ENCODE measurements at places on chromosomes 4 and X.

- DNase-seq = no peak
Measured at GRCh38 chrX:3674881-3675280, 38.6 kb downstream of the PRKX start.

DNA sequence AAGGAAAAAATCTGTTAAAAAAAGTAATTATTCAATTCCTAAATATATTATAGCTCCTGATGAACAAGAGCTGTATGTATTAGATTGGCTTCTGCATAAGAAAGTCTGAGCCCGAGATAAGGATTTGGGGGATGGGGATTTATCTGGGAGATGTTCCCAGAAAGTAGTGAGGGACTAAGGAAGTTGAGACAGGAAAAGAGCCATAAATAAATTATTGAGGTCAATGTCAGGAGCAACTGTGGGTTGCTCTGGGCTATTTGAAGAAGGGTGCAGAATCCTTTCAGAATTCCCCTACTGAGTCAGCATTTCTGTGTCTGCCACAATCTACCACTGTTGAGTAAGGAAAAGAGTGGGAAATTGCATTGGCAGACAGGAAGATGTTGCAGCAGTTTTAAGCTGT lies 3.1 kb upstream of the TDO2 start:
- DNase-seq = no peak

DNA sequence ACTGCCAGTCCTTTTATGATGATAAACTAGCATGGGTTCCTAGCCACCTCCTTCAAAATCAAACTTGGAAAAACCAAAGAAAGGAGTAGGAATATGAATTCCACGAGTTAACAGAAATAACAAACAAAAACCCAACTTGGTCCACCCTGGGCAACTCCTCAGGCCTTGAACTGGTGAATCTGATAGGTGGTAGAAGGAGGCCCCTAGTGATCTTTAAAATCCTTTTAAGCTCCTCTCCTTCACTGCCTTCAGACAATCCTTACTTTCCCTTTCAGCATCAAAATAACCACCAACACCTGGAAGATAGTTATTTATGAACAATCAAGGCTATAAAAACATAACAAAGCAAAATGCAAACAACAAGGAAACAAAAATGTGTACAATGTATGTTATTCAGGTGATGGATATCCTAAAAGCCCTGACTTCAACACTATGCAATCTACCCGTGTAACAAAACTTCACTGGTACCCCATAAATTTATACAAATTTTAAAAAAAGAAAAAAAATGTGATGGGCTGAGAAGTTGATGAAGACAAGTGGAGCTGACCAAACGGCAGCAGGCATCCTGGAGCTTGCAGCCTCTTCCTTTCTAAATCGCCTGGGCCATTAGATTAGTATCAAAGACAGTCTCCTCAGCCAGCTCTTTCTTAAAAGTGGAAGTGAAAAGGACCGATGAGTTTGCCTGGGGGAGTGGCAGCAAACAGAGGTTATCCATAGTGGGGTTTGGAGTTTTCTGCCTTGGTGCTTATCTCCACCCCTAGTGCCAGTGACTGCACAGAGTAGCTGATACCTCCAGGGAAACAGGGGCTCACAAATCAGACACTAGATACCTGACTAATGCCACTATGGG lies 179.6 kb downstream of the TMA16 start:
- DNase-seq = no peak

DNA sequence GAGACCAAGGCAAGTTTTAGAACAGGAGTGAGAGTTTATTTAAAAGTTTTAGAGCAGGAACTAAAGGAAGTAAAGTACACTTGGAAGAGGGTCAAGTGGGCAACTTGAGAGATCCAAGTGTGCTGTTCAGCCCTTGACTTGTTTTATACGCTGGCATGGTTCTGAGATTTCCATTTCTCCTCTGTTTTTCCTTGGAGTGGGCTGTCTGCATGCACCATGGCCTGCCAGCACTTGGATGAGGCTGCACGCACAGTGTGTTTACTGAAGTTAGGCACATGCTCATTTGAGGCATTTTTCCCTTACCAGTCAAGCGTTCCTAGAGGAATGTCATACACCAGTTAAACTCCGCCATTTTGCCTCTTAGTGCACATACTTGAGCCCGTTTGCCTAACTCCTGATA lies 8.7 kb upstream of the ZNF674 start:
- DNase-seq = no peak

GRCh38 chrX:40854242-40854641 lies 118.9 kb upstream of the MED14 start:
- DNase-seq = no peak

GRCh38 chr4:106019771-106020170 lies 124.5 kb downstream of the NPNT start:
- DNase-seq = no peak

DNA sequence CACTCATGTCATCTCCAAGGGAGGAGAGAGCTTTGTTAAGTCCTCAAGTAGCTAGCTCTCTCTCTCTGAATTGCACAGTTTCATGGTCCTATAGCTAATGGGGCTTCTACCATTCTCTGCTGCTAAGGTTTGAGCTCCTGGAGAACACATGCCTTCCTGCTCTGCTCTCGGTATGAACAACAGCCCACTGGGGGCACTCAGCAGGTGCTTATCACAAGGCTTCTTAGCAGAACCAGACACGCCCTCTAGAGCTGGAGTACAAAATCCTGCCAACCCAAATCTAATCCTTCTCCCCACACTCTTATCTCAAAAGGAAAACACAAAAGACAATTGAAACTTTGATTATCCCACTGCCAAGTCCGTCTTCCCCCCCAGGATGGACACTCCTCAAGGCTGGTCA lies 176.5 kb downstream of the HS3ST1 start:
- no peak for DNase-seq

DNA sequence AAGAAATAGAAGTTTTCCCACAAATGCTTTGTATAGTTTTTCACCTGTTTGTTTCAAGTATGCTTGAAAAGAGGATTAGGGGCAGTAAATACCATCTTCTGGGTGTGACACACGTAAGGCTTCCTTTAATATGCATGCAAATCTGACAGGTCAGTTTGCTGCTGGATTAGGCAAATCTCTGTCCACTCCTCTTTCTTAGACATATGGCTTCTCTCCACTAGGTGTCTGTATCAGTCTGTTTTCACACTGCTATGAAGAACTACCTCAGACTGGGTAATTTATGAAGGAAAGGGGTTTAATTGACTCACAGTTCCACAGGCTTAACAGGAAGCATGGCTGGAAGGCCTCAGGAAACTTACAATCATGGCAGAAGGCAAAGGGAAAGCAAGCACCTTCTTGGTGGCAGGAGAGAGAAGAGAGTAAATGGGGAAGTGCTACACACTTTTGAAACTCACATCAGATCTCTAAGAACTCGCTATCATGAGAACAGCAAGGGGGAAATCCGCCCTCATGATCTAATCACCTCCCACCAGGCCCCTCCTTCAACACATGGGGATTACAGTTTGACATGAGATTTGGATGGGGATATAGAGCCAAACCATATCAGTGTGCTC lies 66.9 kb downstream of the TAB3 start:
- DNase-seq = no peak

- no peak for DNase-seq
Measured at GRCh38 chr4:156497486-156497885, 474.1 kb downstream of the PDGFC start.

- DNase-seq = no peak
Measured at GRCh38 chrX:2487366-2487765, 13.4 kb downstream of the DHRSX start.

GRCh38 chrX:48940404-48940955 lies 16.9 kb downstream of the OTUD5 start:
- no peak for DNase-seq

GRCh38 chrX:153968255-153968654 lies 3.4 kb downstream of the HCFC1 start:
- DNase-seq = no peak

DNA sequence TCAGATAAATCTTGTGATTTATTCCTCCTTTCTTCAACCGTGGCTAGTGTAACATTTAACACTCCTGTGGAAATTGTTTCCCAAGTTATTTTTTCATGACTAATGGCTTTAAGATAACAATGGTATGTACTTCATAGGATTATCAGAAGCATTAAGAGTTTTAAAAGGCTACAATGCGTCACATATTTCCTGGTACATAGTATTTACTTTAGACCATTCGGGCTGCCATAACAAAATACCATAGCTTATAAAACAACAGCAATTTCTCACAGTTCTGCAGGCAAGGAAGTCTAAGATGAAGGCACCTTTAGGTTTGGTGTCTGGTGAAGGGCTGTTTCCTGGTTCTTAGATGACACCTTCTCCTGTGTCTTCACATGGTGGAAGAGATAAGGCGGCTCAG lies 158.6 kb downstream of the PAPSS1 start:
- DNase-seq = no peak

DNA sequence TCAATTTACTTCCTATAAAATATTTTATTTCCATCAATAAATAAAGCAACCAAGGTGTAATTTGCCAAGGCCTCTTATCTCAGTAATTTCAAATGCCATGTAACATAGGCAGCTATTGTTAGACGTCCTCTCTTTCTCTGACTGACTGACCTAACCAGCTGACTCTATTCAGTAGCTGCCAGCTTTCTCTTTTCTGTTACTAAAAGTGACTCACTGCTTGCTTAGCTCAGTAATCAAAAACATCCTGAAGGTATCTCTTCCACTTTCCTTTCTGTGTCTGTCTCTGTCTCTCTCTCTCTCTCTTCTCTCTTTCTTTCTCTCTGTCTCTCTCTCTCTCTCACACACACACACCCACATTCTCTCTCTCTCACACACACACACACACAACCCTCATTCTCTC lies 134.2 kb downstream of the SPOCK3 start:
- no peak for DNase-seq

- DNase-seq = no peak
Measured at GRCh38 chr4:153450544-153450917, 15.6 kb upstream of the TMEM131L start.

DNA sequence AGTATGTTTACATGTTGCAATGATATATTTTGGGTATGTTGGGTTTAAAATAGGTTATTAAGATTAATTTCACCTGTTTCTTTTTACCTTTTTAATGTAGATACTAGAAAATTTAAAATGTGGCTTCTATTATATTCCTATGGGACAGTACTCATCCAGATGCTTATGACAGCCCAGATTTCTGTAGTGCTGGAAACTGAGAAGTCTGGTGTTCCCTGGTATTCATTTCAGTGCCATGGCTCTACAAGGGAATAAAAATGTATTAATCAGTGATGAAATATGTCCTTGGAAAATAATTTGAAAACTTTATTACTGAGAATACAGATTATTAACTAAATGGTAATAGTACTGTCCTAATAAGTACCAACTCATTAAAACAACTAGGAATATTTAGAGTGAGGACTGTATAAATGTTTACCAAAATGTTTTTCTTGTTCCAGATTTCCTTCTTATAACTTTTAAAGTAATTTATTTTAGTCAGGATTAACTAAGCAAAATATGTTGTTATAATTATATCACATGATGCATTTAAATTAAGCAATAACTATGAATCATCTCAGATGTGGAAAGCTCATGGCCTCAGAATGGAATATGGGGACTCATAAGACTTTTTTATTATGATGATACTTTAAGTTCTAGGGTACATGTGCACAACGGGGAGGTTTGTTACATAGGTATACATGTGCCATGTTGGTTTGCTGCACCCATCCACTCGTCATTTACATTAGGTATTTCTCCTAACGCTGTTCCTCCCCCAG lies 25.3 kb downstream of the ARHGAP24 start:
- no peak for DNase-seq

DNA sequence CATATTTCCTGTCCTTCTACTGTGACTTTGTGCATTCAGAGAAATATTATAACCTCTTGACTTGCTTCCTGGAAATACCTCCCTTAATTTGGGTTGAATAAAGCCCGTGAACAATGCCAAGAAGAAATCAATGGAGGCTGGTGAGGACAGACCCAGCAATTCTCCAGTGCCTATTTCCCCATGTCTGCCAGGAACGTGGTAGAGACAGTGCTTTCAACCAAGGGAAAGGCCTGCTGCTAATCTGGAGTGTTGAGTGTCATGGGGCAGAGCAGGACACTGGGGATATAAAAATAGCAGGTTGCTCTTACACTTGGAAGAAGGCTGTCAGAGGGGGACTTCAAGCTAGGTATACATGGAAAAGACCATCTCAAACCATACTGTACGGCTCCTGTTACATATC lies 19.9 kb downstream of the TSC22D3 start:
- no peak for DNase-seq

GRCh38 chrX:149069899-149070298 lies 435.2 kb downstream of the IDS start:
- DNase-seq = no peak

GRCh38 chr4:56445699-56446098 lies 9.6 kb downstream of the PAICS start:
- no peak for DNase-seq

GRCh38 chrX:23524467-23524866 lies 142.8 kb upstream of the PRDX4 start:
- DNase-seq = no peak

- no peak for DNase-seq
Measured at GRCh38 chr4:4271912-4272311, 18.0 kb downstream of the LYAR start.

- DNase-seq = no peak
Measured at GRCh38 chrX:72026341-72027023, 105.2 kb downstream of the RTL5 start.

- no peak for DNase-seq
Measured at GRCh38 chrX:71227370-71228062, 4.5 kb downstream of the GJB1 start.

DNA sequence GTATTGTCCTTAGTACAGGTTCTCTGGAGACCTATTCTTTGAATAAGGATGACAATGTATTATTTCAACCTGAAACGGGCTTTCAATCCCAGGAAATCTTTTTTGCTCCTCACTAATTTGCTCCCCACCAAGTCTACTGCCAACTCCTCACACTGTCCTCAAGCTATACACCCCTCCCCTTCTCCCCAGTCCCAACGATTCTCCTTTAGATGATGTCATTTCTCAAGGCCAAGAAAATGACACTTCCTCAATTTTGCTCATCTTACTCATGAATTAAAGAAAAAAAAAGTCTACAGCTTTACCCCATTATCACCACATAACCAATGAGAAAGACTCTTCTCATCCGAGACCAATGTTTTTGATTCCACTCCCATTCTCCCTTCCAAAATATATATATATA lies 20.6 kb downstream of the AP1S2 start:
- no peak for DNase-seq

GRCh38 chrX:132330156-132330729 lies 111.0 kb upstream of the RAP2C start:
- DNase-seq = no peak

DNA sequence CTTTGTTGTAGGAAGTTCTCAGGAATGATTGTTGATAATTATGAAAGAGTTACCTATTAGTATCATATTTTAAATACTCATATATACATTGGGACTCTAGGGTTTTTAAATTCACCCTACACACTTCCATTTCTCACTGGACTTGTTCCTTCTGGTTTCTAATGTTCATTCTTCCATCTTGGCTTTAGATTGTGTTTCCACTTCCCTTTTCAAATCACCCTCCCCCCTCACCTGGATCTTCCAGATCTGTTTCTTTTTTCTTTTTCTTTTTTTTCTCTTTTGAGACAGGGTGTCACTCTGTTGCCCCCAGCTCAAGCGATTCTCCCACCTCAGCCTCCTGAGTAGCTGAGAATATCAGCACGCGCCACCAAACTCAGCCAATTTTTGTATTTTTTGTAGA lies 6.7 kb upstream of the KIT start:
- DNase-seq = no peak
